Activated naive CD4-positive, alpha-beta T cell (primary cell): ENCODE measurements at places on chromosomes 1 and 21.

DNA sequence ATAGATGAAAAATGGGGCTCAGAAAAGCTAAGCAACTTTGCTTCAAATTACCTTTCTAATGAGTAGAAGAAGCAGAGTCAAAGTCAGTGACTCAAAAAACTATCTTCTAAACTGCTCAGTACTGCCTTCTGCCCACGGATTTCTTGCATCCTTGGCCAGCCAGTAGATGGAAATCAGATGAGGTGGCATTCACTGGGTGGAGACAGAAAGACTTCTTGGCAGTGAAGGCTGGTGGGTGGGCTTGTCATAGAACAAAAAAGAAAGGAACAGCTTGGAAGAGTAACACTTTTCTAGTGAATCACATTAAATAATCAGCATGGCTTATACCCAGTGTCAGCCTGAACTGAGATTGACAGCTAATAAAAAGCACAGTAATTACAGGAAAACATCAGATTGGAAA lies 170.7 kb downstream of the ST6GALNAC5 start:
- DNase-seq: no peak

DNA sequence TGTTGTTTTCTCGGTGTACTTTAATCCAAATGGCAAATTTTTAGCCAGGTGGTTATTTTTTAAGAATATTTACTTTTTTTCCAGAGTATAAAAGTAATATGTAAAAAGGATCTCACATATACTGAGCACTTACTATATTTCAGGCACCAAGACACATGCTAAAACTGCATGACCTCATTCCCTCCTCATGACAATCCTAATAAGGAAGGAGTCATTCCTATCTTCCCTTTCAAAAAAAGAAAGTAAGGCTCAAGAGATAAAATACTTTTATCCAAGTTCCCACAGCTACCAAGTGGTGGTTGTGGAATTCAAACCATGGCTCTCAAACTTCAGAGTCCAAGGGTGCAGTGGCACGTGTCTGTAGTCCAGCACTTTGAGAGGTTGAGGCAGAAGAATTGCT lies 19.4 kb downstream of the ATP2B4 start:
- no peak for DNase-seq

DNA sequence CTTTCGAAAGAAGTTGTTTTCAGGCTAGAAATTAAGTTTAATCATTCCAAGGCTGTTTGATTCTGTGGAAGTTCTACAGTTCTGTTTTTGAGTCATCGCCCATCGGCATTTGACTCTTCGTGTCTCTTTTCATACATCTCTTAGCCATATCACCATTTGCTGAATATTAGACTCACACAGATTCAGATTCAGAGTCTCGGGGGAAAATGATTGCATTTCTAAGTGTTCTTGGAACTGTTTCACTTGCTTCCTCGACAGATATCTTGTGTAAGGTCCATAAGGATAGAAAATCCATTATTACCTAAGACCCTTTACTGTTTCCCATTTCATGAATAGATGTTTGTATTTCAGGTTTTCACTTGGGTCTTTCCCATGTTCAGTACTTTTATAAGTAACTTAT lies 237.0 kb upstream of the SGIP1 start:
- DNase-seq: no peak

GRCh38 chr1:115113766-115114165 lies 24.5 kb upstream of the TSPAN2 start:
- DNase-seq: no peak

GRCh38 chr1:159091607-159092031 lies 15.1 kb upstream of the AIM2 start:
- no peak for DNase-seq

- peak; percentile 39 for DNase-seq
Observed at GRCh38 chr1:27045973-27046558, 33.4 kb upstream of the TENT5B start.

GRCh38 chr1:29805896-29806160 lies 569.5 kb downstream of the PTPRU start:
- DNase-seq: no peak

- peak; percentile 13 for DNase-seq
Observed at GRCh38 chr1:156420205-156421061, 51.4 kb downstream of the RHBG start.

DNA sequence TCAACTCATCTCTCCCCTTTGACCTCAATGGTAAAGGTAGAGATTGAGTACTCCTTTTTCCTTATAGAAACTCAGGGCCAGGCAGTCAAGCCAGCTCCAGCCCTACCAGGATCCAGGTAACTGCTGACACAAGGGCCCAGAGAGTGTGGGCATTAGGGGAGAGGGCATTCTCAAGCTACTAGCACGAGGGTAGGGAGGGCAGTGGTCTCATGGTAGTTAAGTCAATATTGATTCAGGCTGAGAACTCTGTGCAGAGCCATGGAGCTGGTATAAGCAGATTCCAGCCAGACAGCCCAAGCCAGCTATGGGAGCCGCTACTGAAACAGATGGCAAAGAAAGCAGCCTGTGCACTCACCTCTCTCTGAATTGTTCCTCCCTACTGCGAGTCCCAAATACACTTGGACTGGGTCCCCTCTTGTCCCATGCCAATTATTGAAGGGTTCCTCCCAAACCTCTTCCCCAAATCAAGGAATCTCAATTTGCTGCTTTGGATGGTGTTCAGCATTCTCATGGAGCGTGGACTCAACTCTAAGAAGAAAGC lies 2.8 kb downstream of the PI4KB start:
- no peak for DNase-seq

- DNase-seq: no peak
Observed at GRCh38 chr1:77538956-77539518, 143.4 kb downstream of the ZZZ3 start.

- no peak for DNase-seq
Observed at GRCh38 chr1:41045740-41046139, 24.2 kb upstream of the SLFNL1 start.

- no peak for DNase-seq
Observed at GRCh38 chr1:6174621-6175410, 5.3 kb downstream of the CHD5 start.

GRCh38 chr1:234765181-234765580 lies 155.2 kb upstream of the IRF2BP2 start:
- DNase-seq: no peak

GRCh38 chr1:7149080-7149838 lies 364.0 kb downstream of the CAMTA1 start:
- no peak for DNase-seq

GRCh38 chr21:46248422-46248782 lies 19.8 kb upstream of the LSS start:
- DNase-seq: no peak

DNA sequence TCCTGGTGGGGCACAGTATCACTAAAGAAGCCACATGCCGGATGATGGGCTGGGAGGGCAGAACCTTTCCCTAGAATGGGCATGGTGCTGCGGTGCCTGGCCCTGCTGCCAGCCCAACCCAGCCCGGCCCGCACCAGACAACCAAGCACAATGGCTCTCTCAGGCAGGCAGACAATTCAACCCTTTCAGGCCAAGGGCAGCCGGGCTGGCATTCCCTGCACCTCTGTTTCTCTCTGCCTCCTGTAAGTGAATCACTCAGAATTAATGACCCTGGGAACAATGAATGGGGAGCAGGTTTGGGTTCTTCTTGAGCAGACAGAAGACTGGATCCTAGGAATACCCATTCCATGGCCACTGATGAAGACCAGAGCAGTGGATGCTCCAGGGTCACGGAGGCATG lies 41.0 kb upstream of the IFFO2 start:
- DNase-seq: no peak

DNA sequence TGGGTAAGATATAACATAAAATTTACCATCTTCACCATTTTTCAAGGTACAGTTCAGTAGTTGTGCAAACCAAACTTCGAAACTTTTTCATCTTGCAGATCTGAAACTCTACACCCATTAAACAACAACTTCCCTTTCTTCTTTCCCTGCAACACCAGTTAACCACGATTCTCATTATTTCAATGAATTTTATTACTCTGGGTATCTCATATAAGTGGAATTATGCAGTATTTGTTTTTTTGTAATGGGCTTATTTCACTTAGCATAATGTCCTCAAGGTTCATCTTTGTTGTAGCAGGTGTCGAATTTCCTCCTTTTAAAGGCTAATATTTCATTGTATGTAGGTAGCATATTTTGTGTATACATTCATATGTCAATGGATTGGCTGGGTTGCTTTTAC lies 146.1 kb downstream of the SPATA46 start:
- no peak for DNase-seq

DNA sequence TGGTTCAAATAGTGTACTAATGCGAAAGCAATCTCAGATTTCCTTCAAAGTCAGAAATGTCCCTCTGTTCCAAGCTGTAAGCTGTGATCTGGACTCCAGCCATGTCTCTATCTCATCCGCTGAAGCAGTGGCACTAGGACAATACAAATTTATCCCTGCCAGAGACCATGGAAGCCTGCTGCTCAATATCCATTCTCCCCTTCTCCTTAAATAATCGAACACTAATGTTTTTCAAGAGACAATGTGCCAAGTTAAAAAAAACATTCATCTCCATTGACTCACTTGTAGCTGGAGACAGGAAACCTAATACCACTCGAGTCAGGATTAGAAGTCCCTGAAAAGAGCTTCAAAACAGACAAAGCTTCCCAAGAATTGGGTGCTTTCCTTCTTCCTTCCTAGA lies 38.5 kb upstream of the PGBD5 start:
- DNase-seq: no peak

DNA sequence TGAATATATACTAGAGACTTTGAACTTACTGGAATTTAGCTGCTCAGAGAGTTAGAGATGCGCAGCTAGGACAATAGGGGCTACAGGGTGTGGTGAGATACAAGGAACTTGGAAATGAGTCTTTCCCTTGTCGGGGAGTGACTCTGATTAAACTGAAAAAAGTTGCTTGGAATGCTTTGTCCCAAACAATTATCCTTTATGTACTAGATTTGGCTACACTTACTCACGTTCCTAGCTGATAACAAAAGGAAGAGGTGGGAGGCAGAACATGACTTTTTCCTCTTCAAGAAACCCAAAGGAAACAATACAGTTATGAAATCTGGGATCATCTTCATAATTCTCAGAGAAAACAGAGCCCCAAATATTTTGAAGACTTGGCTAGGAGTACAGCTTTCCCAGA lies 6.9 kb upstream of the CGN start:
- no peak for DNase-seq

- DNase-seq: no peak
Observed at GRCh38 chr1:167342846-167343245, 122.2 kb downstream of the POU2F1 start.

- no peak for DNase-seq
Observed at GRCh38 chr1:61293197-61293596, 210.8 kb downstream of the NFIA start.

DNA sequence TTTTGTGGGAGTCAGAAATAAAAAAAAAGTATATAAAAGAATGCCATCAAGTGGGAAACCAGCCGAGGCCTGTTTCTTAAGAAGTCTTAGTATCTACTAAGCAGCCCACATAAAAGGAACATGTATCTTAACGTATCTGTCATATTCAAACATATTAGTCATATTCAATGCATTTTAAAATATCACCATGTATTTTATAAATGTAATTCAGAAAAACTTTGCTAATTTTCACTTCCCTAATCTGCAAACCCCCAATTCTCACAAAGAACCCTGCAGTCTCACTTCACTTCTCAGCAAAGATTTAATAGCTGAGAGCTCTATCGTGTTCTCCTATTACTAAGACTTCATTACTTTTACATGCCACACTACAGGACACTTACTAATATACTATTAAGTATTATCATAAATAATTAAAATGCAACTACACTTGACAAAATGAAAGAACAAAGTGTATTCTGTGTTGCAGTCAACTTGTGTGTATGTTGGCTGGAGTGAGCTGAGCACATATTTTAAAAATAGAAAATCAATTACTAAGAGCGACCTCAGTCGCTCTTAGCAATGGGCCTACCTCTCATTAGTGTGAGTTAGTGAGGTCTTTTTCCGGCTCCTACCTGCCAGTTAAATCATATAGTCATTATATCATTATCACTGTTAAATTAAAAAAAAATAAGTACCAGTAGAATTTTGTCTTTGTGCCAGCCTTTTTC lies 484.3 kb downstream of the LMO4 start:
- DNase-seq: no peak

DNA sequence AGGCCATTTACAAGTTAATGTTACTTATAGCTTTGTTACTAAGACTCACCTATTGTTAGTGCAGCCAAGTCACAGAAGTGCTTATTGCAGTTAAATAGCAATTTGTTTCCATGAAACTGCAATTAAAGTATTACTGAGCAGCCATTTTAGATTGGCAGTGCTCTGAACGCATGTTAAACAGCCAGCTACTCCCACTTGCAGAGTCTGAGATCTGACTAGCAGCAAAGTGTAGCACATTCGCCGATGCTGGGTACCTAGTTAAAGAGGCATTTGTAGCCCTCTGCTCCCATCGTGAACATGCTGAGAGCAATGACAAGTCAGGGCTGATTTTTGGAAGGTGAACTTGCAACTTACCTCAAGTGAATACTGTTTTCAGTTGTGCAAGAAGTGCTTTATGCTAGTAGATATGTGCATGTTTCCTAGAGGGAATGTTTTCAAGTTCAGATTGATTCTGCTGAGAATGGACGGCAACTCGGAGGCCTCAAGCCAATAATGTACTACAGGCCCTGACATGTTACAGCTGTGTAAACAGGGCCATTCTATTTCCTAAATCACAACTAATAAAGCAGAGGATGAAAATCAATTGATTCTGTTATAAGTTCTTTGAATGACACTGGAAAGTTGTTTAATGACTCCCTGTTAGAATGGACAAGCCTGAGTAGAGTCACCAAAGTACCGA lies 19.8 kb downstream of the LMO4 start:
- DNase-seq: no peak

DNA sequence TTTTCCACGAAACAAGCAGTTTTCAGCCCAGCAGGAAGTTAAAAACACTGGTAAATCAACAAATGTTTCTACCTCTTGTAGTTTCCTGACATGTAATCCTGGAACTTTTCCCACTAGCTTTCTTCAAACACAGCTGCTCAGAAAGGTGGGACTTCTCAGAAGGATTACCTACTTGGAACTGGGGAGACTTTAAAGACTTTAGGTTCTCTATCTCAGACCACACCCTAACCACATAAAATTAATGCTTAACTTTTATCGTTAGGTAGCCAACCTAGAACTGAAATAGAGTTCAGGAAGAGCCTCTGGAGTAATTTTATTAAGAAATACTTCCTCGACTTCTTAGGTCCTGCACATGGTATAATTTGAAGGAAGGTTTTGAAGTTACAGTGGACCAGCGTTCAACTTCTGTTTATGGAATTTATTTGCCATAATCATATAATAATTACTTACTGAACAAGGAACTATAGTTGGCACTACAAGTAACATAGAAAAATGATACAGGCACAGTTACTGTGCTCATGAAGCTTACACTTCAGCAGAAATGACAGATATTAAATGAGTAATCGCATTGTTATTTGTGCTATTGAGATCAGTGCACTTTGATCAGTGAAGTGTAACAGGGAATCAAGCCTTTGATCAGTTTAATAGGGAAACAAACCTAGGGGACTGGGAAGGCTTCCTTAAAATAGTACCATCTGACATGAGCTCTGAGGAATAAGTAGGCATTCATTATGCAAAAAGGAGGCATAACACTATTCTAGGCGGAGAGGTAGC lies at the start of gene BCL2L15:
BCL2L15 (minus strand) TSS at position 180 of the 774 bp plus-strand sequence. CDS start 206 bp downstream, outside the sequence.
- no peak for DNase-seq
